NCI-H1092 treated with DMSO at 0.1 percent for 48 hours (cell line): ENCODE measurements at places on chromosomes 1 and 21.

GRCh38 chr1:4312024-4312423 is 342.4 kb upstream of the AJAP1 start:
- DNase-seq: no peak

DNA sequence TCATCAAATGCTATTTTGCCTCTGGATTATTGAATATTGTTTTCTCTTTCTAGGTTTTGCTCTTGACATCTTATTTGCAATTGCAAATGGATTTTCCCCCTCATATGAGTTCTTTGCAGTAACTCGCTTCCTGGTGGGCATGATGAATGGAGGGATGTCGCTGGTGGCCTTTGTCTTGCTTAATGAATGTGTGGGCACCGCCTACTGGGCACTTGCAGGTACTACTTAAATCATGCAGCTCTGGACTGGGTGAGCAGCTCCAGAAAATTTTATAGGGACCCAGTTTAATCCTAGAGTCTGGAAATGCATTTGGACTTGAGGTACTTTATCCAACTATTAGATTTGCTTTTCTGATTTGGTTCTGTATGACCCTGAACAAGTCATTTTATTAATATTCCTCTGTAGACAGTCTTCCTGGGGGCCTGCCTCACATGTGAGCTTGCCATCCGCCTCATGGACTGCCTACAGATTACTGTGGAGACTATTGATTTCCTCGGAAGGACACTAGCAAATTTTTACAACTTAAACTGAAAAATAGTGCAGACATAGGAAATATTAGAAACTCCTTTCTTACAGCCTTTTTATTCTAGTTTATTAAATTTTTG is 44.5 kb downstream of the SLC22A15 start:
- peak; percentile 33 for DNase-seq

- no peak for DNase-seq
Observed at GRCh38 chr1:172143384-172144055, 277.0 kb upstream of the C1orf105 start.

DNA sequence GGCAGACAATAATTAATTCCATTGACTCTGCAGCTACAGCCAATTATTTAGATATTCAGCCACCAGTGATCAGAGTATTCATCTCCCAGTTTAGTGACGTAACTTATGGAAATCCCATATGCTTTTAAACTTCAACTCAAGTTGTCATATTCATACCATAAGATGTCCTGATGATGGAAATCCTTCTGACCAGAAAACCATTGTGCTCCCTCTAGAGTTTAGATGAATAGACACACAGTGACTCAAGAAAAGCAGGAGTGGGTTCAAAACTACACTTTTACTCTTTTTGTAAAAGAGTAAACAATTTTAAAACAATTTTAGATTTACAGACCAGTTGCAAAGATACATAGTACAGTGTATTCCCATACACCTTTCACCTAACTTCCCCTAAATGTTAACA is 463.7 kb downstream of the KCNT2 start:
- DNase-seq: no peak

DNA sequence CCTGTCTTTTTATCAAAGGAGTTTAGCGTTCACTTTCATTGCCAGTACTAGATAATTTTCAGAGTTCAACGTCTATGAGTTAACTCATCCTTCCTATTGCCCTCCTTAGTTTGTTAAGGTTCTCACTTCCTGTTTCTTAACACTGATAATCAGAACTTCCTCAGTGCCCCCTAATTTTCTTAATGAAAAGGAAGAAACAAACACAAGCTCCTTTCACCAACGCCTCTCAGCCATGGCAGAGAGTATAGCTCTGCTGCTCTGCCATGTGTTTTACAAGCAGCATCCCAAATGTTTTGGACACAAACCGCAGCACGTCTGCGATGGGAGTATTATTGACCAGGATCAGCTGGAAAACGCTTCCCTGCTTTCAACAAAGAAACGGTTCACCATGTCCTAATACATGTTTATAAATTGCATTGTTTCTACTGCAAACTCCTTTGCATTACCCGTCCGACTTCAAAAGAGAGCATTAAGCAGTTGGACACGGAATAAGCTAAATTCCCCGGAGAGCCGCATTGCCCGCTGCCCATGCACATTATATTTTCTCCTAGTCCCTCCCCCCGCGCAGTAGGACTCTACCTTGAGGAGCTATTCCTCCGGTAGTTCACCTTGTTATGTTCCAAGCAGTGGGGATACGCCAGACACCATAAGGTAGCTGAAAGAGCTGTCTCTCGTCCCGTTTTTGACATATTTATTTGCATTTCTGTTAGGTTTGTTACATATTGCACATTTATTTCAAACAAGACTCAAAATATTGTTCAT is 561 bp downstream of the OLFM3 start:
- no peak for DNase-seq
